Activated CD4-positive, alpha-beta T cell treated with anti-CD3 and anti-CD28 coated beads for 24 hours (primary cell): ENCODE measurements at places on chromosomes 12 and 14.

GRCh38 chr12:110338754-110339153 lies 57.7 kb downstream of the ATP2A2 start:
- DNase-seq = no peak

GRCh38 chr14:37023875-37024565 lies 148.4 kb downstream of the SLC25A21 start:
- DNase-seq = no peak

GRCh38 chr14:71591231-71591630 lies 341.0 kb upstream of the RGS6 start:
- DNase-seq = no peak

- no peak for DNase-seq
These were observed 151.1 kb upstream of the AEBP2 start for GRCh38 chr12:19288161-19288560.

DNA sequence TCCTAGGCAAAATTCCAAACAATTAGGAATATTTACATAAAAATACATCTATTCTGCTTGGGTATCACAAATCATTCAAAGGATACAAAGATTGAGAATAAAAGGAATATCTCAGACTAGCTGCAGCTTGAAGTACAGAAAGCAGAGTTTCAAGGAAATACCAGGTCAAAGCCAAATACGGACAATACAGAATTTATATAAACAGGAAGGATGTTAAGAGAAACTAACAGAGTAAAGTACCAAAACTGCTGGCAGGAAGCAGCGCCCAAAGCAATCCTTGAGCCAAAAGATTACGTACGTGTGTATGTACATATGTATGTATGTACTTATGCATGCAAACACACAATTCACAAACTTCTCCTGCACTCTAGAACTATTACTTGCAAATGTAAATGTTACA lies 86.6 kb downstream of the PPP1R12A start:
- no peak for DNase-seq

DNA sequence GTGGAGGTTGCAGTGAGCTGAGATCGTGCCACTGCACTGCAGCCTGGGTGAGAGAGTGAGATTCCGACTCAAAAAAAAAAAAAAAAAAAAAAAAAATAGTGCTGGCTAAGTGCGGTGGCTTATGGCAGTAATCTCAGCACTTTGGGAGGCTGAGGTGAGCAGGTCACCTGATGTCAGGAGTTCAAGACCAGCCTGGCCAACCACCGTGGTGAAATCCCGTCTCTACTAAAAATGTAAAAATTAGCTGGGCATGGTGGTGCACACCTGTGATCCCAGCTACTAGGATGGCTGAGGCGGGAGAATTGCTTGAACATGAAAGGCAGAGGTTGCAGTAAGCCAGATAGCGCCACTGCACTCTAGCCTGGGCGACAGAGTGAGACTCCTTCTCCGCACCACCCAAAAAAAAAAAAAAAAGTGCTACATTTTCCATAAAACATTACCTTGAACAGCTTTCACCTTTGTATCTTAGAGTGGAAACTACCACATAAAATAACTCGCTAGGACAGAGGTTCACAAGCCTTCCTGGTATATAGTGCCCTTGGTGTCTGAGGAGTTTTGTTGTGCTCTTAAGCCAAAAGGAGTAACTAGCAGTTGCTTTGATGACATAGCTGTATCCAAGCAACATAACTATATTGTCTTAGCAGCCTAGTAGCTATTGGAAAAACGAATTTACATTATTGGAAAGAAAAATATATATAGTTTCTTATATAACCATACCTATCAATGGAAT lies 11.1 kb downstream of the PTGES3 start:
- no peak for DNase-seq

DNA sequence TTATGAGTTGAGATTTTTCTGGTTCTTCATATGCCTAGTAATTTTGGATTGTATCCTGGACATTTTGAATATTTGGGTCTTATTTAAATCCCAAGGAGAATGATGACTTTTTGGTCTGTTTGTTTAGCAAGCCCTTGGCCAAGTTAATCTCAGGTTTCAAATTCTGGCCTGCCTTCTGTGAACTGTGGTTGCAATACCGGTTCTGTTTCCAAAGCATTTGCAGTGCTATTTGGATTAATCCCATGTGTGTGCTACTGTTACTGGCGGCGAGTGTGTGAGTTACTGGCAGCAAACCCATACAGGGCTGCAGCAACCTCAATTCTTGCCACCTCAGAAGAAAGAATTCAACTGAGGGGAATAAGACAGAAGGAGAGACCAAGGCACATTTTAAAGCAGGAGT lies 51.1 kb downstream of the TMEM260 start:
- no peak for DNase-seq

- no peak for DNase-seq
These were observed 52.2 kb upstream of the ANP32D start for GRCh38 chr12:48420039-48420775.

GRCh38 chr14:94548999-94549985 lies 11.9 kb upstream of the SERPINA4 start:
- DNase-seq = peak; percentile 63

DNA sequence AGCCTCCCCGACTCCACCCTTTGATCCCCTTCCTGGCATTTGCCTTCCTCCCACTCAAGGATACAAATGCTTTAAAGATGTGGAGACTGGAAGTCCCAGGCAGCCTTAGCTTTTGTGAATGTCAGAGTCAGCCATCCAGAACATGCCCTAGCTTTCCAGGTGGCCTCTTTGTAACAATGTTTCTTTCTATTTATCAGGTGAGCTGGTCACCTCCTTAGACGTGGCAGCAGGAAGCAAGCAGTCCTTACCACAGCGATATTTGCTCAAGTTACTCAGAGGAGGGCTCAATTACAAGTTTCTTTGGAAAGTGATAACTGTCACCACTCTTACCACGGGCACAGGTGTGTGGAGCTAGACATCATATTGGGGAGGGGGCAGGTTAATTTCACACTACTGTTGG lies 4.9 kb downstream of the GALNT6 start:
- DNase-seq = no peak

GRCh38 chr12:109994401-109995175 lies 1.6 kb downstream of the GIT2 start:
- no peak for DNase-seq

- no peak for DNase-seq
These were observed 925 bp upstream of the MIPOL1 start for GRCh38 chr14:37196604-37197420.

GRCh38 chr12:108205864-108206263 lies 76.8 kb downstream of the WSCD2 start:
- DNase-seq = no peak

- DNase-seq = no peak
These were observed 18.9 kb downstream of the ERP27 start for GRCh38 chr12:14919455-14919854.

DNA sequence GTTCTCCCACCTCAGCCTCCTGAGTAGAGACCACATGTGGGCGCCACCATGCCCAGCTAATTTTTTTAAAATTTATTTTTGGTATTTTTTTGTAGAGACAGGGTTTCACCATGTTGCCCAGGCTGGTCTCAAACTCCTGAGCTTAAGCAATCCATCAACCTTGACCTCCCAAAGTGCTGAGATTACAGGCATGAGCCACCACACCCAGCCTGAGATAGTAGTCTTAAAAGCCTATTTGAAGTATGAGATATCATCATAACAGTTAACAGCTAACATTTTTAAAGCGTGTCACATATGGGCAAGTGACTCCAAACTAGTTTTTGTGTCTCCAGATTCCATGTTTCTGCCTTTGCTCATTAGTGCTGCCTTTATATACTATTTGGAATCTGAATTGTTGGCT lies 74.6 kb upstream of the WSCD2 start:
- no peak for DNase-seq

DNA sequence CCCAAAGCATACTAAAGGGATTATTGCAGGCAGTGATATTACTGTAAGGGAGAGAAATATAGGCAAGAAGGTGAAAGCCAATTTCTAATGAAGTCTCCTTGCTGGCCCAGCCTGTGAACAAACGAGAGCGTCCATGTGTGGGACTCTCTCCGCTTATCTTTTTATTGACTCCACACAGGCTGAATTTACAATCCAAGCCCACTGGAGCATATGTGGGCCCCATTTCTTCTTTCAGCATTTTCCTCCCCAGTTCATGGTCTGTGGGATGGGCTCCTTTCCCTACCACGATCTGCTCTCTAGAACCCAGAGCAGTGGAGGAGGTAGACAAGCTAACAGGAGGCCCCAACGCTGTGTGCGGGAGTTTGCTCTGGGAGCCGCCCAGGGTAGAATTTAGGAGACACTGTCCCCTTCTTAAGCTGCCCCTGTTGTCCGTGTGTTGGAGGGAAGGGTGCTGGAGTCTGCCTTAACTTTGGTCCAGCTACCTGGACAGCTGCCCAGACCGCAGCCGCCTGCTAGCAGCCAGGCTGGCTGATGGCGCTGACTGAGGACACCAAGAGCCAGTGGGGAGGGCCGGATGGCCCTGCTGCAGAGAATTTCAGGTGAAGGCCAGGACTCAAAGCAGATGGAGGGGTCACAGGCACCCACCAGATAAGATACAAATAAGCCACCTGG lies 3.2 kb upstream of the HOXC11 start:
- DNase-seq = no peak

DNA sequence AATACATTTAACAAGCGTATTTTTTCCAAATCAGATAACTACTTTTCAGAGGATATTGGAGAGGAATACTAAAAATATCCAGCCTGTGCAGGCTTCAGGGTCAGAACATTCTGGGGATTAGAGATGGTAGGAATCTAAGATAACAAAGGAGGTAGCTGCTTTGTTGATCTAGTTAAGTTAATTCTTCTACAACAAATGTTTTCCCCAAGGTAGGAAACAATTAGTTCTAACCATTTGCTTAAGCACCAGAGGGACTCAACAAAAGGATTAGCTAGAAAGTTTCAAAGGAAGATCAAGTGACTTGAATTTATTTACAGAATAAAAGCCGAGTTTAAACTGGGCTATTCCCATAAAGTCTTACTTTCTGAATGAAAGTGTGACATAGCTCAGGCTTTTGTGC lies 524.2 kb downstream of the TMTC2 start:
- no peak for DNase-seq
